ENCODE measurements at places on chromosomes 3 and 15.
A peak's percentile ranks its signal among the peaks of the same experiment; 100 is the strongest.

- no peak for DNase-seq
Observed at GRCh38 chr15:92963794-92964193, 63.7 kb downstream of the CHD2 start.

GRCh38 chr3:175919133-175919532, 1060.0 kb downstream of the NAALADL2 start:
- no peak for DNase-seq

DNA sequence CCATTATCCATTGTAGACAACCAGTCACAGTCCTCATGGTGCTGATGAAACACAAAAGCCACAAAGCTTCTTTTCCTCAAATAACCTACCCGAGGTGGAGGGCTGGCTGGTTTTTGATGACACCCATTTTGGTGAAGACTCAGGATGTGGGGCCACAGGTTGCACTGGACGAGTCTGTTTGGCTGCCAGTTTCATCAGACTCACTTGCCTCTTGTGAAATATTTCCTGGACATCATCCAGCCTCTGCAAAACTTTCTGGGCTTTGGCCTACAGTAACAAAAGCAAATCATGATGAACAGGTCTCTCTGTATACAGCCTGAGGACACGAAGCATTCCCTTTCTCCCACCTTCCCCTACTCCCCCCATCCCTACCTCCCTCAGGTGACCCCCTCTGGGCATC, 42.2 kb downstream of the B3GNT5 start:
- no peak for DNase-seq

DNA sequence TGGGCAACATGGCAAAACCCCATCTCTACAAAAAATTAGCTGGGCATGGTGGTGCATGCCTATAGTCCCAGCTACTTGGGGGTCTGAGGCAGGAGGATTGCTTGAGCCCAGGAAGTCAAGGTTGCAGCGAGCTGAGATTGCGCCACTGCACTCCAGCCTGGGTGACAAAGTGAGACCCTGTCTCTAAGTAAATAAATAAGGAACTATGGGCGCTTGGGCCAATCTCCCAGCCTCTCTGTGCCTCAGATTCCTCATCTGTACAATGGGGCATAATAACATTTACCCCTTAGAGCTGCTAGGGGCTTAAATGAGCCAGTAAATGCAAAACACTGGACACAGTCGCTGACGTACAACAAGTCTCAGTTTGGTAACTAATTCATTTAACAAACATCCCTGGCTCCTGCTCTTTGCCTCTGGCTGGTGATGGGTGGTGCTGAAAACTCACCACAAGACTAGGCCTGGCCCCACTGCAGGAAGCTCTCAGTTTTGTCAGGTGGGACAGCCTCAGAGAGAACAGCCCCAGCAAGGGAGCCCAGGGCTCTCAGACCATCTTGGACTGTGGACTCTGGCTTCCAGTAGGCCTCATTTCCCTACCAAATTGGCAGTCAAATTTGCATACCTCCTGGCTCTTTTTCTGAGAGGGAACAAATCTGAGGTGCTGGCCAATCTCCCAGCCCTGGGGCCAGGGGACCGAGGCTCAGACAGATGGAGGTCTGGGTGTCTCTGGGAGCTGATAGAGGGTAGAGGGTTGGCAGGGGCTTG, 6.4 kb upstream of the TBC1D2B start:
- DNase-seq: no peak

DNA sequence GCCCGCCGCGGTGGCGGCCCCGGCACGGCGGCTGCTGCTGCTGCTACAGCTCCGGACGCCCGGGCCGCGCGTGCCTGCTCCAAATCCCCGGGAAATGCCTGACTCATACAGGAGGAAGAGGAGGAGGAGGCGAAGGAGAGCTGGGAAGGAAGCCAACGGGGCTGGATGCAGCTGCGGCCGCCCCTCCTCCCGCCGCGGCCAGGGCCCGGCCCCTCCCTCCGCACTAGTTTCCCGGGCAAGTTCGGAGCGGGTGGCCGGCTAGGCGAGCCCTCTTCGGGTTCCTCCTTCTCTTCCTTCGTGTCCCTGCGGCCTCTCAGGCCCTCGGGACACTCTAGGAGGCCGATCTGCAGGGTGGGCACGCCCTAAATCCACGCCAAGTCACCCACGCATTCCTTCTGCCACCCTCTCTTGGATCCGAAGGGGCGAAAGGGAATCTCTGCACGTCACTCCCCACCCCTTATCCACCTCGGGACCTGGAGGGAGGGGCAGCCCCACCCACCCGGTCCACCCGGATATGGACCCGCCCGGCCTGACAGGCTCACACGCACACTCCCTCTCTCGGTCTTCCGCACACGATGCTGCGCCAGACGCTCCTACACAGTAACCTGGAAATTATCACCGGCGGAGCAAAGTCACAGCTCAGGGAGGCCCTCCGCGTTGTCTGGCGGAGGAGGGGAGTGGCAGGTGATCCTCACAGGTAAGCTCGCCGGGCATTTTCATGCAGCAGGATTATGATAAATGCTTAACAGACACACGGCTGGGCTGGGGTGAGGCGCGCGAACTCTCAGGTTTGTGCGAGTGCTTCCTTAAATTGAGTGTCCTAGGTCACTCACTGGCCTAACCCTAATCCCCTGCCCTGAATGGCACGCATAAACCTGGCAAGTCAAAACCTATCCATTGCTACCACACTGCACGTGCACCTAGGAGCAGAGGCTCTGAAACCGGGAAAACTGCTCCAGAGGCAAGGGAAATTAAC, at the start of the genes OSBPL10 and ZNF860:
TSS of gene OSBPL10 (minus strand) at position 57 of the 976 bp plus-strand sequence. CDS start 83 bp downstream, outside the sequence.
TSS of gene ZNF860 (plus strand) at position 545 of the 976 bp plus-strand sequence. CDS start 7,330 bp downstream, outside the sequence.
- peak; percentile 57 for DNase-seq

GRCh38 chr15:25832158-25832557, 31.0 kb downstream of the ATP10A start:
- DNase-seq: no peak

- DNase-seq: no peak
Observed at GRCh38 chr3:192745150-192745549, 17.8 kb upstream of the FGF12 start.

DNA sequence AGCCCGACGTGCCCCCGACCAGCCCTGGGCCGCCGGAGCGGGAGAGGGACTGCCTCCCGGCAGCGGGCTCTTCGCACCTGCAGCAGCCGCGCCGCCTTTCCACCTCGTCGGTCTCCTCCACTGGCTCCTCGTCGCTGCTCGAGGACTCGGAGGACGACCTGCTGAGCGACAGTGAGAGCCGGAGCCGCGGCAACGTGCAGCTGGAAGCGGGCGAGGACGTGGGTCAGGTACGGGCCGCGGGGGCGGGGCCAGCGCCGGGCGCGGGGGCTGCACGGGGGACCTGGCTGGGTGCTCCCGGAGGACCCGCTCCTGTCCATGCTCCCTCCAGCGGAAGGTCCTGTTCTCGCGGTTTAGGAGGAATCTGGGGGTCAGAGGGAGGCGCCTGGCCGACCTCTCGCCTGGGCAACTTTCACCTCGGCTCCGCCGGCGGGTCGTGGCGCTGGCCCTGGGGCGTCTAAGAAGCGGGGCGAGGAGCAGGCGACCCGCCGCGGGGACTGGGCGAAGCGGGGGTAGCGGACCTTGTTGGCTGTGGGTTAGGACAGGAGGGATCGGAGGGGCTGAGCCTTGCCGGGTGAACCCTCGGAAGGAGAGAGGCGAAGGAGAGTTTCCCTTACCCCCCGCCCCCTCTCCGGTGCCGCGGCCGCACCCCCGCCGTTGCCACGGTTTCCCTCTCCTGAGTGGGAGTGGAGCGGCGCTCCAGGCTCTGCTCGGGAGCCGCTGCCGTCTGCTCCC, 682 bp downstream of the ITPKA start:
- peak; percentile 41 for DNase-seq

DNA sequence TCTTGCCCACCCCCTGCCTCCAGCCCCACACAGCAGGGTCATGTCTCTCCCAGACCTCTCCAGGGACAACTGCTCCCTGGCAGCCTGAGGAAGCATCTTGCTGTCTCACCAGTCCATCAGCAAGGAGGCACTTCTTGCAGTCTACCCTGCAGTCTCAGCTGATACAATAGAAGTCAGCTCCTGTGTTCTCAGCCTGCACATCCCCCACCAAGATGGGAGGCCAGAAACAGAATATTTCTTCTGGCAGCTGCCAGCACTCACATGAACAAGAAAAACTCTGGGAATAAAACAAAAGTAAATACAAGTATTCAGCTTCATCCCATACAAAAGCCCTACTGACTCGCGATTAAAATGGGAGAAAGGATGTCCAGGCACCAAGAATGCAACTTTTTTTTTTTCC, 457.4 kb upstream of the PROK2 start:
- DNase-seq: no peak

DNA sequence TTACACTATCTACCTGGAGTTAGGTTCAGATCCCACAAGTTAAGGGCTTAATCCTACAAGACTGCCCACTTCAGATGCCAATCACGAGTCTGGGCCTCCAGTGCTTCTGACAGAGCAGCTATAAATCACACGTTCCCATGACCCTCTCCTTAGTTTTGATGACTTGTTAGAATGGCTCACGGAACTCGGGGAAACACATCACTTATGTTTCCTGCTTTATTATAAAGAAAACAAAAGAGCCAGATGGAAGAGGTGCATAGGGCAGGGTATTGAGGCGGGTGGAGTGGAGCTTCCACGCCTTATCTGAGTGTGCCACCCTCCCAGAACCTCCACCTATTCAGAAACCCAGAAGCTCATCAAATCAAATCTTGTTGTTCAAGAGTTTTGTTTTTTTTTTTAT, 170.8 kb downstream of the MOBP start:
- DNase-seq: no peak

- no peak for DNase-seq
Observed at GRCh38 chr15:58597943-58598828, 151.3 kb downstream of the ADAM10 start.

DNA sequence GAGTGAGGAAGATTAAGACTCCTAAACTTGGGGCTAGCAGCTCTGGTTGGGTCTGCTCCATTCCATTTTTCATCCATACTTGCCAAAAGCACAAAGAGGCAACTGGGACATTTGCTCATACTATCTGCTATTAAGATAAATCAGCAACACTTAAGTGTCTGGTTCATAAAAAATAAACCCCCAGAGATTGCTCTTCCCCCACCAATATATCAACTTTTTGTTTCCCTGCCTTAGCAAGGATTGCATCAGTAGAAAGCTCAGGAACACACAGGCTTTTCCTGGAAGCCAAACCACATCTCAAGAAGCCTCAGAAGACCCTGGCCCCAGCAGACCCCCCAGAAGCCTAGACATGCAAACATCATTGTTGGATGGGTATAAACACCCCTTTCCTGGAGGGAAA, 232.4 kb upstream of the WNT5A start:
- DNase-seq: no peak

GRCh38 chr3:186909078-186909853, 21.1 kb upstream of the ST6GAL1 start:
- DNase-seq: peak; percentile 68

DNA sequence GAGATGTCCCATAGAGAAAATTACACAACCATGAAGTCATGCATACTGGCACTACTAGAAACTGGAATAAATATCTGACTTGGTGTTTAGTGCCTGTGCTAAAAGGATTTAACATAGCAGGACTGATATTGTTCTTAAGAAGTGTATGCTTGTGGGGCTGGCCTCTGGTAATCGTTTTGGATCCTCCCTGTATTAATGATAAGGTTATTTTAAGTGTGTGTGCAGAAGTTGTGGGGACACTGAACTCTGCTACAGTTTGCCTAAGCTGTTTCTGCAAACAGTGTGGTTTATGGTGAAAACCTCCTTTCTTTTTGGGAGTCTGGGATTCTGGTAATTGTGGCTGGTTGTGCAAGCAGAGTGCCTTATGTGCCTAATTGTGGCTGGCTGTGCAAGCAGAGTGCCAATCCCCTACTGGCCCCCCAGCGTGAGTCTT, 120.8 kb downstream of the CLASP2 start:
- DNase-seq: no peak

- DNase-seq: no peak
Observed at GRCh38 chr3:126480861-126481260, 5.2 kb upstream of the ZXDC start.

GRCh38 chr15:35080226-35080625, 4.9 kb downstream of the NANOGP8 start:
- no peak for DNase-seq

GRCh38 chr3:172987273-172987672, 153.8 kb downstream of the SPATA16 start:
- DNase-seq: no peak

GRCh38 chr3:12465151-12465835, 19.0 kb upstream of the TSEN2 start:
- DNase-seq: no peak

DNA sequence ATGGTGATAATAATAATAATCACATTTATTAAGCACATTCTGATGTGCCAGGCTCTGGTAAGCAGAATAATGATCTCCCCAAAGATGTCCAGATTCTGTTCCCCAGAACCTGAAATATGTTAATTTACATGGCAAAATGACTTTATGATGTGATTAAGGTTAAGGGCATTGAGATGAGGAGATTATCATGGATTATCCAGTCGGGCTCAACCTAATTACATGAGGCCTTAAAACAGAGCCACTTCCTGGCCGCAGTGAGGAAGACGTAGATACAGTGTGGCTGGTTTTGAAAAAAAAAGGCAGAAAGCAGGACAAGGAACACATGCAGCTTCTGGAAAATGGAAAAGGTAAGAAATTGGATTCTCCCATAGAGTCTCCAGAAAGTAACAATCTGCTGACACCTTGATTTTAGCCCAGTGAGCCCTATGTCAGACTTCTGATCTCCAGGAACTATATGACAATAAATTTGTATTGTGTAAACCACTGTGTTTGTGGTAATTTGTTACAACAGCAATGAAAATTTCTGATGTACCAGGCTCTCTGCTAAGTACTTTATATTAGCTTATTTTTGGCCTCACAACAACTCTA, 126.7 kb downstream of the ALCAM start:
- no peak for DNase-seq

- no peak for DNase-seq
Observed at GRCh38 chr3:169575381-169575780, 88.1 kb downstream of the MECOM start.

DNA sequence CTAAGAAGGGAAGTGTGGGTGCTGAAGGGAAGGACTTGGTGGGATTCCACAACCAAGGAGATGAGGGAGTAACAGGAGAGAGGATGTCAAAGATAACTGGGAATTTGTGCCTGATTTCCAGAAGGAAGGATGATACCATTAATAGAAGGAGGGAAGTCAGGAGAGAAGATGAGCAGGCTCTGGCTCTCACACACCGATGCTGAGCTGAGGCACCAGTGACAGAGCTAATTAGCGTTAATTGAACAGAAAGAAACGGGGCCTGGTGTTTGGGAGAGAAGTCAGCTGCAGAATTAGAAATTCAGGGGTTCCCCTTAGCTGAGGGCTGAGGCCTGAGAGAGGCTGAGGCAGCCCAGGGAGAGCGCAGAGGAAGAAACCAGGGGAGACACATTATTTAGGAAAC, 11.9 kb upstream of the PDIA5 start:
- DNase-seq: no peak

- no peak for DNase-seq
Observed at GRCh38 chr15:48730506-48730905, 80.4 kb downstream of the CEP152 start.

DNA sequence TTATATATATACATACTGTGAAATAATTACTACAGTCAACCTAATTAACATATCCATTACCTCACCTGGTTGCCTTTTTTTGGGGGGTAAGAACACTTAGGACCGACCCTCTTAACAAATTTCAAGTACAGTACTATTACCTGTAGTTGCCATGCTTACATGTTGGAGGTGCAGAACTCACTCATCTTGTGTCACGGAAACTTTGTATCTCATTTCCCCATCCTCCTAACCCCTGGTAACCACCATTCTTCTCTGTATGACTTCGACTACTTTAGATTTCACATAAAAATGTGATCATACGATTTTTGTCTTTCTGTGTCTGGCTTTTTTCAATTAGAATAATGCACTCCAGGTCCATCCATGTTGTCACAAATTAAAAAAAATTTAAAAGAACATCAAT, 55.5 kb upstream of the MELTF start:
- no peak for DNase-seq

GRCh38 chr3:128992926-128993460, 883 bp downstream of the CFAP92 start:
- DNase-seq: no peak
